ENCODE measurements at places on chromosomes 13 and 19.

GRCh38 chr19:18899624-18900560, 3.9 kb upstream of the CERS1 start:
- DNase-seq = no peak

- peak; percentile 25 for DNase-seq
Observed at GRCh38 chr13:96958286-96958891, 35.9 kb downstream of the OXGR1 start.

DNA sequence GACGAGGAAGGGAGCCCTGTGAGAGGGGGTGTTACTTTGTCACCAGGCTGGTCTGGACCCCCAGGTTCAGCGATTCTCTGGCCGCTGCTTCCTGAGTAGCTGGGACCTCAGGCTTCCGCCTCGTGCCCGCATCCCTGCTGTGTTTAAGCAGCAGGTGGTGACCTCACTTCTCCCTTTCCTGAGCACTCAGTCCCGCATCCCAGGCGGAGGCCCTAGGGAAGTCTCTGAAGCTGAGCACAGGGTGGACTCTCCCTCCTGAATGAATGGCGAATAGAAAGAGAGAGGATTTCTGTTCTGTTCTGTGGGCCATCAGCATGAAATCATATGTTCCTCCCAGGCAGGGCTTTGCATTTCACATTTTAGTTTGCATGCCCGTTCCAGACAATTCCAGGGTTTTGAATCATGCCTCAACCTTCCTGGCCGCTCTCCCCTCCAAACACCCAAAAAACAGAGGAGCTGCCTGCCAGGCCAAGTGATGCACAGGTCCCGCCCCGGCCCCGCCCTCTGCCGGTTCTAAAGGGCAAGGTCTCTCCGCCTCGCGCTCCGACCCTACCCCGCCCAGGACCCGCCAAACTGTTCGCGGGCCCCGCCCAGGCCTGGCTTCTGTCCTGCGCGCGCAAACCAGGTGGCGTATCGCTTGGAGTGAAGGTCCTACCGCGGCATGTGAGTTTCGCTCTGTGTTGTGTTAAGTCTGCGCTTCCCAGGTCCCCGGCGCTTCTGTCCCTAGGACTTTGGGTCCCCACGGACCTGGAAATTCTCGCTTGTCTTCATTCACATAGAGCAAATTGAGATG, 35.1 kb upstream of the ZNF808 start:
- no peak for DNase-seq

- no peak for DNase-seq
Observed at GRCh38 chr13:43301346-43301969, 278.1 kb downstream of the DNAJC15 start.

GRCh38 chr19:3370728-3371591, 4.6 kb downstream of the NFIC start:
- no peak for DNase-seq

- DNase-seq = peak; percentile 38
Observed at GRCh38 chr13:40096357-40096901, 441.0 kb downstream of the COG6 start.

GRCh38 chr13:79776531-79777295, 295.8 kb downstream of the NDFIP2 start:
- DNase-seq = no peak

- no peak for DNase-seq
Observed at GRCh38 chr19:33946535-33947264, 150.0 kb downstream of the KCTD15 start.

- DNase-seq = no peak
Observed at GRCh38 chr19:31337008-31337914, 12.0 kb downstream of the TSHZ3 start.

DNA sequence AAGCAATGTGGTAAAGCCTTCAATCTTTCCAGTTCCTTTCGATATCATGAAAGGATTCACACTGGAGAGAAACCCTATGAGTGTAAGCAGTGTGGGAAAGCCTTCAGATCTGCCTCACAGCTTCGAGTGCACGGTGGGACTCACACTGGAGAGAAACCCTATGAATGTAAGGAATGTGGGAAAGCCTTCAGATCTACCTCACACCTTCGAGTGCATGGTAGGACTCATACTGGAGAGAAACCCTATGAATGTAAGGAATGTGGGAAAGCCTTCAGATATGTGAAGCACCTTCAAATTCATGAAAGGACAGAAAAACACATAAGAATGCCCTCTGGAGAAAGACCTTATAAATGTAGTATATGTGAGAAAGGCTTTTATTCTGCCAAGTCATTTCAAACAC, 15.6 kb upstream of the ZNF763 start:
- no peak for DNase-seq

DNA sequence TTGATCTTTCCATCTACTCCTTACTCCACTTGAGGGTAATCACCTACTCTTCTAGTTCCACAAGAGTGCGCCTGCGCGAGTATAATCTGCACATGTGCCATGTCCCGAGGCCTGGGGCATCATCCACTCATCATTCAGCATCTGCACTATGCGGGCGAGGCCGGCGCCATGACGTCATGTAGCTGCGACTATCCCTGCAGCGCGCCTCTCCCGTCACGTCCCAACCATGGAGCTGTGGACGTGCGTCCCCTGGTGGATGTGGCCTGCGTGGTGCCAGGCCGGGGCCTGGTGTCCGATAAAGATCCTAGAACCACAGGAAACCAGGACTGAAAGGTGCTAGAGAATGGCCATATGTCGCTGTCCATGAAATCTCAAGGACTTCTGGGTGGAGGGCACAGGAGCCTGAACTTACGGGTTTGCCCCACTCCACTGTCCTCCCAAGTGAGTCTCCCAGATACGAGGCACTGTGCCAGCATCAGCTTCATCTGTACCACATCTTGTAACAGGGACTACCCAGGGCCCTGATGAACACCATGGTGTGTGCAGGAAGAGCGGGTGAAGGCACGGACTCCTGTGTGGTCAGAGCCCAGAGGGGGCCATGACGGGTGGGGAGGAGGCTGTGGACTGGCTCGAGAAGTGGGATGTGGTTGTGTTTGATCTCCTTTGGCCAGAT, 2.7 kb upstream of the KLK2 start:
- DNase-seq = peak; percentile 18

DNA sequence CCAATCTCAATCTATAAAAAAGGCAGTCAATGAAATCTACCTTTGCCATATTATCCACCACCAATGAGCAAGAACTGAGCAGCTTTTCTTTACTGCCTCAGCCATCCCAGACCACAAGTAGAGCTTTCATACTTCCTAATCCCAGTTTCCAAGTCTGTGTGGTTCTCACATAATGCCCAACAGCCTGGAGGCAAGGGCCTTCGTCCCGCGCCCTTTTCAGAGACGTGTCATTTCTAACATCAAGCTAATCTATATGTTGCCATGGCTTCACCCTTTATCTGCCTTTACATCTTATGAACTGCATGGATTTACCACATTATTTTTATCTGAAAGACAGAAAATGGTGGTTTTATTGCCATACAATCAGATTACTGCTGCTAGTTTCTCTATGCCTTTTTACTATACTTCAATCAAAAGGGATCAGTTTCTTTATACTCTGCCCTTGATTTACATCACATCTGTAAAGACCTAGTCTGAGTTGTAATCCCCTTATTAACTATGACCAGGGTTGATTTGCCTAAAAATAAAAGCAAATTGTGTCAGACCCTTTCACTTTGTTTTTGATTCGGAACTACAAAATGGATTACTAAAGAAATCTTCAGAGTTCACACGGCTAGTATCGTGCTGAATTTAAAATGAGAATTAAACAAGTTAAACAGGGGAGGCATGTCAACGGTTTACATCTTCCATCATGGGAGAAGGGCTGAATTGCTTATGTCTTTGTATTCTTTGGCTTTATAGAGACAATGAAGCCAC, 5.9 kb downstream of the EFNB2 start:
- no peak for DNase-seq

GRCh38 chr13:24489721-24490120, 22.9 kb downstream of the PARP4 start:
- DNase-seq = no peak

- no peak for DNase-seq
Observed at GRCh38 chr13:30088312-30088855, 219.0 kb downstream of the KATNAL1 start.

DNA sequence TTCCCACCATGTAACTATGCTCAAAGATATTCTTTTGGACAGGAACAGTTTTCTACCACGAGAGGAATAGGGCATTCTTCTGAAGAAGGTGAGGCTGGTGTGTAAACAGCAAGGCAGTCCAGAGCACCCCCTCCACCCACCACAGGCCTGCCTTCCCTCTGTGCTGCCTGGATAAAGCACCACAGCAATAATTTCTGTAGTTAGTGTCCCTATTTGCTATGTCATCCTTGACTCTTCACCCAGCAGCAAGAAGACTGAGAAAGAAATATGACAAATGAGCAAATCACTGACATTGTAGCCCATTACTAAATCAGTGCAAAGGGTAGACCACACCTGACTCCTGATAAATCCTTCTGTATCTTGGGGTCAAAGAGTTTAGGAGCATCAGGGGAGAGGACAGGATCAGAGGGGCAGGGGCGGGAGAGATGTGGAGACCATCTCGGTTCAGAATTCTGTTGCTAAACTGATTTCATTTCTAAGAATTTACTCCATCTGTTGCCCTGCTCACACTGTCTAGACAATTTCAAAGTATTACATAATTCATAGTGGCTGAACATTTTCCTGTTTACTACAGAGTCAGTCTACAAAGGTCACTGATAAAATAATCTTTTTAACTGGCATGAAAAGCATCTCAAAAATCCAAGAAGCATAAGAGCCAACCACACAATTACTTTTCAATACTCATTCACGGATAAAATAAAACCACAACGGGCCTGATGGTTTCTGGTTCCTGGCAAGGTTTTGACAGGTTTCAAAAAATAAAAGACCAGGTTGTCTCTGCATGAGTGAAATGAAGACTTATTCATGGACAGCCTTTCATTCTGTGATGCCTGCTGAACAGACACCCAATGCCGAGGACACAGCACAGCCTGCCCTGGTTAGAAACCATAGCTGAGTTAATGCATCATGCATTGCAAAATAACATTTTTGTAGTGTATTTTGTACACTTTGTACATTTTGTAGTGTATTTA, 88.4 kb upstream of the IRS2 start:
- DNase-seq = no peak

All from activated CD4-positive, alpha-beta T cell treated with anti-CD3 and anti-CD28 coated beads, Interleukin-2, amount 50 U/mL, for 16 hours (primary cell).